ENCODE measurements at places on chromosomes 13 and 19. TPM values are rescaled to one million over a fixed set of nuclear protein-coding genes. Genes with fewer than 3 reads are reported as not detected.

The PCDH9 gene
- total RNA-seq = 141 TPM

The LCP1 gene
- total RNA-seq = 48.9 TPM

The SERPINE3 gene
- not detected for total RNA-seq

The CFAP97D2 gene
- total RNA-seq = not detected

The NANOS2 gene
- not detected for total RNA-seq
